ENCODE measurements at places on chromosomes 12 and 14.
A peak's percentile ranks its signal among the peaks of the same experiment; 100 is the strongest.

- no peak for DNase-seq
Measured at GRCh38 chr14:50083467-50084337, 32.7 kb downstream of the VCPKMT start.

DNA sequence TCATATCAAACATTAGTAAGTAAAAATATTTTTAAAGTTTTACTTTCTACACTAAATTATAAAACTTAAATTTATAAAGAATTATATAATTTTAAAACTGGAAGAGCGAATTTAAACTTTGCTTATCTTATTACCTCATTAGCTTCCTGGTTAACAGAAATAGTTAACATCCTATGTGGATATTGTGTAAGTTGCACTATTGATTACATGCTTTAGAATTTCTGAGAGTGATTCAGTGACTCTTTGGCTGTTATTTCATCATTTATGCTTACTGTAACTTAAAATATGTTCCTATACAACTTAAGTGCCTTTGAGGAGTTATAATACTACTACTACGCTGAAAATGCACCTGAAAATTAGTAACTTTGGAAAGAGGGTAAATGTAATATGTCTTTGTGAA is 101.4 kb downstream of the FOXA1 start:
- DNase-seq, result no peak

DNA sequence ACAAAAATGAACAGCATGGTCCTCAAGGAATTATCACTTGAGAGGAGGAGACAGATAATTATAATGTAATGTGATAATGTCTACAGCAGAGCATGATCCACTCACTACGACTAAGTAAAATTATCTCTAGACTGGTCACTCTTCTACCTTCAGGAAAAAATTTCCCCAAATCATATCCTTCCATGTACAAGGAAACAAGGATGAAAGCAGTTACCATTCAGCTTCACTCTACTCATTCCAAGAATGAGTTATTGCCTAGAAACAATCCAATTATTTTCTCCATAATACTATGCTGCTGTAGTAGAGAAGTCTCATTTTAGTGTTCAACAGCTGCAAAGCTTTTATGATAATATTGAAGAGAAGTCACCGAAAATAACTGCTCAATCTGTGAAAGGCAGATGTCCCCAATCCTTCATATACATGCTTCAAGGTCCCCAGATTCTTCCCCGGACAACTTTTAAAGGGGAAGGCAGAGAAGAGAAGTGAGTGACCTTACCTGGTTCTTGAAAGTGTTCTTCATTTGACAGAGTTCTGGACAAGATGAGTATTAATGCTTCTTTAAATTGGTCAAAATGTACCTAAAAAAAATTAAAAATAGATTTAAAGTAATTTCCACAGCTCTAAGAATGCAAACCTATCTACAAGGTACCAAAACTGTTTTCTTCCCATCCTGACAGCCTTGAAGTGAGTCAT is 24.6 kb downstream of the NIN start:
- no peak for DNase-seq

- DNase-seq, result peak; percentile 24
Measured at GRCh38 chr14:94132285-94132887, 3.0 kb upstream of the IFI27L2 start.

GRCh38 chr14:96086032-96086431 is 46.9 kb downstream of the C14orf132 start:
- no peak for DNase-seq

- no peak for DNase-seq
Measured at GRCh38 chr14:89344920-89345254, 72.1 kb downstream of the FOXN3 start.

DNA sequence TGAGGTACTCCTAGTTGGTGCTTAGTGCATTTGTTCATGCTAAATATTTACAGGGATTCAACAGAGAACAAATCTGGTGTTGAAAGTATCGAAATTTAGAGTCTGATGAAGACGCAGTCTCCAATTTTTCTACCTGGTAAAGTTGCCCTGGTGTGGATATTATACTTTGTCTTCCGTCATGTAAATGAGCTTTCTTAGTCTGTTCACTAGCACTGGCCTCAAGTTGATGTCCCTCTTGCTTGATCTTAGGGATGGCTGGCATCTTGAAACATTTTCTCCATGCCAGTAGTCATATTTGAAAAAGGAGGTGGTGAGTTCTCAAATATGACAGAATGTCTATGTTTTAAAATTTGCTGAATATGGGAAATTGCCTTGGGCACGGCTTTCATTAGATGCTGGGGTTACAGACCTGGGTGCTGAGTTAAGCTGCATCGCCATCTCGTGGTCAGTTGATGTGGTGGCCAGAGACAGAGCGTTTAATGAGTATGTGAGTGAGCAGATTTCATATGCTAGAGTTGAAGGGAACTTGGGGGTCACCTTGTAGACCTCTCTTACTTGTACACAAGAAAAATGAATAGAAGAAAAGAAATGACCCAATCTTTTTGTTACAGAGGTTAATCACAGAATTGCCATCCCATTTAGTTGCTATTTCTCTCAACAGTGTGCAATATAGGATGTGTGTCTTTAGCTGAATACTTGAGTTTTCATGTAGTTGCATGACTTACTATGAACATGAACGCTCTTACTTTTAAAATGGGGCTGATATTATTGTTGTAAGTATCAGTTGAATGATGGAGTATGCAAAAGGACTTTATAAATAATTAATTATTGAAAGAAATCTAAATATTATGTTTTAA is 172.8 kb upstream of the DCN start:
- DNase-seq, result peak; percentile 35

DNA sequence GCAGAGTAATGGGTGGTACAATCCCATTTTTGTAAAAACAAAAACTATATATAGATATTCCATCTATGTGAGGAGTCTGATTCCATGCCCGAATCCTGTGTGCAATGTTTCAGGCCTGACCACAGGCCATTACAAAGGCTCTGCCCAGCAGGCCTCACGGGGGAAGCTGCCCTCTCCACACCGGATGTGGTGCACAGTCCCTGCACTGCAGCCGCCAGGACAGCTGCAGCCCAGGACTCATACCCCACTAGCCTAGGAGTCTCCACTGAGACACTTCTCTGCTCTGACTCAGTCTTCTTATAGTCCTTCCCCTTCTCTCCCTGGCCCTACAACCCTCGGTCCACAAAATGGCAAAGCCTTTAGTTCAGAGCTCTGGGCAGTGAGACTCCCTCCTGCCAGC is 190.4 kb downstream of the PPM1H start:
- no peak for DNase-seq

DNA sequence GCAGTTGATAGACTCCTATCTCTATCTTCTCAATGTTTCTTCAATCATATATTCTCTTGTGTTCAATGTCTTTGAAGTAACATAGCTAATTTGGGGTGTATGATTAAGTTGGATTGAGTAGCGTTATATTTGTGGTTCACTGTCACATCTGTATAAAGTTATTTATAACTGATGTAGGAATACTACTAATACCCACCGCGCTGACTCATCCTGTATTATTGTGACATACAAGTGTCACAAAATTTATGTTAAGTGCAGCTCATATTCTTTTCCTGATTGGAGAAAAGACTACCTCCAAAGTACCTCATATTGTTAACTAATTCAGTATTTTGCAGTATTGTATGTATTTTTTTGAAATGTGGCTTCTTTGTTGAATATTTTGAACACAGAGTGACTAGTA is 940.8 kb downstream of the SLC6A15 start:
- DNase-seq, result no peak

- DNase-seq, result peak; percentile 30
Measured at GRCh38 chr12:131694116-131694838, 16.6 kb upstream of the SFSWAP start.

DNA sequence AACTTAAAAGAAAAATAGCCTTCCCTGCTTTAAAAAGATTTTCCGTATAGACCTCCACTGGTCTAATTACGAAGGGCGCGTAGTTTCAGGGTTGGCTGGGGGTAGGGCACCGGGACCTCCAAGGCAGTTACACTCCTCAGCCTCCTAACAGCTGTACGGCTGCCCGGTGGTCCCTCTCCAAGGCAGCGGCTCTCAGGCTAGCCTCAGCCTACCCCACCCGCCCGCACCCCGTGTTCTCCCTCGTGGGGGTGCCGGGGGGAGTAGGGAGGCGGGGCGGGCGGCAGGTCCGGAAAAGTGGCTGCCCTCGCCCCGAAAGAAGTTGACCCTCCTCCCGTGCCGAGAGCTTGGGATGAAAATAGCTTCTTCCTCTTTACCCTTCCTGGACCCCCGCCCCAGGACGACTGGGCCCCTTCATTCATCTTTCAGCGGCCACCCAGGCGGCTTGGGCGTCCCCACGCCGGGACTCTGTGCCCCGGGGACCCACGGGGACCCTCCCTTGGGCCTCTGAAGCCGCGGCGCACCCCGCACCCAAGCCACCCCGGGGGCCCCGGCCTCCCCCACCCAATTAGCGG is 991 bp upstream of the RCOR1 start:
- no peak for DNase-seq

DNA sequence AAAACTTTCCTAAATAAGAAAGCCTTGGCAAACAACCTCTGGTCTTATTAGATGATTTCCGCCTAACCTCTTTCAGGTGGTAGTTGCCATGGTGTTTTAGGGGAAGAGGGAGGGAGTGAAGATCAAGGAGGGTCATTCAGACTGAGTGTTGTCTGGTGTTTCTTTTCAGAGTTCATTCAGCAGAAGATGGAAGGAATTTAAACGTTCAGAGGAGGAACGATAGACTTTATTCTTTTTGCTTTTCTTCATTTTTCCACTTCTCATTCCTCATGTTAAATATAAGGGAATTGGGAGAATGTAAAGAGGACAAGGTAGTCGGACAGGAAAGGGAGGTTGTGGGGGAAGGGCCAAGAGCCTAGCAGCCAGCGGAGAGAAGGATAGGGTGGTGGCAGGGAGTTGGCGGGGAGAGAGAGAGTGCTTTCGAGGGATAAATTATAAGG is 17.4 kb upstream of the SALL2 start:
- DNase-seq, result no peak

DNA sequence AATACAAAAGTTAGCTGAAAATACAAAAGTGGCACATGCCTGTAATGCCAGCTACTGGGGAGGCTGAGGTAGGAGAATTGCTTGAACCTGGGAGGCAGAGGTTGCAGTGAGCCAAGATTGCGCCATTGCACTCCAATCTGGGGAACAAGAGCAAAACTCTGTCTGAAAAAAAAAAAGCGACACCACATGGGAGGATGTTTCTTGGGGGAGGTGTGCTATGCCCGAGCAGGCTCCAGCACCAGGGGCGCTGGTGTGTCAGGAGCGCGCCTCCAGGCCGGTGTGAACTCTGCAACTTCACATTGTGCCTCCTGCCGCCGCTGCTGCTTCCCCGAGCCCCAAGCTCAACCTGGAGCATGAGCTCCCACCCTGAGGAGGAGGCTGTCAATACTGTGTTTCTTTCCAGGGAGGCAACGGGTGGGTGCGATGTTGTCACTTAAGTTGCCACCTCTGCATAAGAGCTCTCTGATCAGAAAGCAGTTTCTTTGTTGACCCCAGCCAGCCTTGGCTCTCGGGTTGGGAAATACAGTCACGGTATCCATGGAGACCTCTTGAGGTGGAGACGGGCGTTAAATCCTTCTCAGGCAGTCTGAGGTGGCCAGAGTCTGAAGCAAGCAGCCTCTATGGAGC is 18.9 kb downstream of the DEGS2 start:
- peak; percentile 66 for DNase-seq

GRCh38 chr14:21791749-21792148 is 118.1 kb upstream of the OR4E1 start:
- no peak for DNase-seq

DNA sequence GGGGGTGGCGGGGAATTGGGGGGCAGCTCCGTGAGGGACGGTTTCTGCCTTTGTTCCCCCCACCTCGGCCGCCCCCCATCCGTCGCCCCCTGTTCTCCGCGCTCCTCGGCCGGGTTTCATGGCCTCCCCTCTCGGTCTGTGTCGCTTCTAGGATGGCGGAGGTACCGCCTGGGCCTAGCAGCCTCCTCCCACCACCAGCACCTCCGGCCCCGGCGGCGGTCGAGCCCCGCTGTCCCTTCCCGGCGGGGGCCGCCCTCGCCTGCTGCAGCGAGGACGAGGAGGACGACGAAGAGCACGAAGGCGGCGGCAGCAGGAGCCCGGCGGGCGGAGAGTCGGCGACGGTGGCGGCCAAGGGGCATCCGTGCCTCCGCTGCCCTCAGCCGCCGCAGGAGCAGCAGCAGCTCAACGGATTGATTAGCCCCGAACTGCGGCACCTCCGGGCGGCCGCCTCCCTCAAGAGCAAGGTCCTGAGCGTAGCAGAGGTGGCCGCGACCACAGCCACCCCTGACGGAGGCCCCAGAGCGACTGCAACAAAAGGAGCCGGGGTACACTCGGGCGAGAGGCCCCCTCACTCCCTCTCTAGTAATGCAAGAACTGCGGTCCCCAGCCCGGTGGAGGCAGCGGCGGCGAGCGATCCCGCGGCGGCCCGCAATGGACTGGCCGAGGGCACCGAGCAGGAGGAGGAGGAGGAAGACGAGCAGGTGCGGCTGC is 575 bp downstream of the NAA30 start:
- DNase-seq, result peak; percentile 60

DNA sequence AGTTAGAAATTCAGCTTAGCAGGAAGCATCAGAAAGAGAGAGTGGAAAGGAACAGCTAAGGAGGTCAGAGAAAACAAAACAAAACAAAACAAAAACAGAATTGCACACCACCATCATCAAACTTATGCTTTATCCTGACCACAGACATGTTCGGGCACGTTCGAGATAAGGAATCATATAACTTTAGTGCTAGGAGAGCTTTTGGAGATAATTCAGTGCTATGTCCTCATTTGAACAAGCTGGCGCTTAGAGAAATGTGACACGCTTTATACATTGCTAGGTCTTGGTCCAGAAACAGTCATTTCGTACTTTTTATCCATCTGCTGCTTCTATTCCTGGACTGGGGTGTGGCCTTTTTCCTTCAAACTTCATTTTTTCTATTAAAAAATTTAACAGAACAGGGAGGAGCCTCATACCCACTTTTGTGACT is 213.1 kb downstream of the PTPRO start:
- no peak for DNase-seq

DNA sequence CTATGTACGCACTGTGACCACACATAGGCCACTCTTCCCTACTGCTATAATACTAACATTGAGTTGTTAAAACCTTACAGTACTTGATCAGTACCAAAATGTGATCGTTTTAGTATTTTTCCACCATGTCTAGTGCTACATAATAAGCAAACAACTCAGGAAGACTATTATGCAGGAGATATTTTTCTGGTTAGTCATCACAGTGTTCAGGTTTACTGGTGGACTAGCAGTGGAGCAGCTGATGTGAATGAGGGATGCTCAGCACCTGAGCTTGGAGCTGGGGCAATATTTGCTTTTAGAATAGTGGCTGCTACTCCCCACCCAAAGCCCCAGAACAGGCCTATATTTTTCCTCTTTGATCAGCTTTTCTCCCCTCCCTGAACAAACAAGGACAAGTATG is 513.1 kb downstream of the KCNH5 start:
- DNase-seq, result no peak

- no peak for DNase-seq
Measured at GRCh38 chr14:35159742-35160409, 37.5 kb downstream of the PRORP start.

DNA sequence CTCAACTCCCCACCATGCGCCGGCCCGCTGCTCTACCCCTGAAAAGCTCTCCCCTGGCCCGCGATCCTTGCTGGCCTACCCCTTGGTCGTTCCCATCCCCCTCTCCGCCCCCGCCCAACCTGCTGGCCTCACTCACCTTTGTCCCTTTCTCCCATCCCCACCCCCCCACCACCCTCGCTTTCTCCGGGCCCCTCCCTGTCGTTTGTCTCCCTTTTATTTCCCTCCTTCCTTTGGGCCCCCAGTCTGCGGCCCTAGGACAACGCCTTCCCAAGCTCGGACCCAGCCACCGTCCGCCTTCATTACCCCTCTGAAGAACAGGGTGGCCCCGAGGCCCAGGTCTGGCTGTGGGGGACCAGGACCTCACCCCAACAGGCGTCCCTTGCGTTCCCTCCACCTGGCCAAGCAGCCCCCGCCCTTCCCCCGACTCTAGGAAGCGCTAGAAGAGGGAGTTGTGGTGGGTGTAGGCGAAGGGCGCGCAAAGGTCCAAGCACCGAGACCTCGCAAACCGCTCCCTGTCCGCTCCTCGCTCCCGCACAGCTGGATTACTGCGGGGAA is 6.9 kb upstream of the SLC7A7 start:
- no peak for DNase-seq

Measured in caudate nucleus (tissue), 63 donors.